CD4-positive, alpha-beta T cell treated with Interleukin-6 at 100 ng/mL for 8 hours (primary cell): ENCODE measurements at places on chromosomes 4 and X.

GRCh38 chr4:153296040-153296823 is 48.3 kb upstream of the MND1 start:
- no peak for DNase-seq

DNA sequence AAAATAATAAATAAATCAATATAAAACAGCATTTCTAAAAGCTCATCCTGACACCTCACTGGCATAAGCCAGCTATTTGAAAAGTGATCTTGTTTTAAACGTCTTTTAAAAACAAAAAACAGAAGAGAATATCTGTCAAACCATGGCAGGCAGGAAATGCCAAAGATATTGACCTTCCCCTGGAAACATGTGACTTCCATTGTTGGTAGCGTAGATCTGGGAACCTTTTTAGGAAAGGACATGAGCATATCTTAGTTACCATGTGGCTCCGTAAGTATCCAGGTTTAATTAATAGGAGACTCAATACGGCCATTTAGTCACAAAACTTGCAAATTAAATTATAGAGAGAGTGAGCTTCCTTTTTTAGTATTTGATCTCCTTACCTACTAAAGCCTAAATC is 83.0 kb upstream of the KLHL4 start:
- no peak for DNase-seq

- peak; percentile 55 for DNase-seq
Measured at GRCh38 chrX:154457491-154458115, 478 bp upstream of the PLXNA3 start.

DNA sequence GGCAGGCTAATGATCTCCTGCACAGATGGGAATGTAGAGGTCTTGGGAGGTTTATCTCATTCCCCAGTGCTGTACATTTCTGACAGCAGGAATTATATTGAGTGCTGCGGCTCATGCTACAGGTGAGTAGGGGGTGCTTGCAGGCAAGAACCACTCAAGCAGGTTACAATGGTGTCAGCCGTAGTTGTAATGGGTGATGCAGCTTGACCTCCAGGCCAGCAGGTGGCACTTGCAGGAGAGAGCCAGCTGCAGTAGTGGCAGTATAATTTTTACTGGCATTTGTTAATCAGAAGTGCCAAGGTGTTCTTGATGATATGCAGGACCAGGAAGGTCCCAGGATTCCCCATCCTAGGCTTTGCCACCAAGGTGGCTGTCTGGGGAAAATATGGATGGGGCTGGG is 759.6 kb upstream of the NDST4 start:
- DNase-seq = no peak

DNA sequence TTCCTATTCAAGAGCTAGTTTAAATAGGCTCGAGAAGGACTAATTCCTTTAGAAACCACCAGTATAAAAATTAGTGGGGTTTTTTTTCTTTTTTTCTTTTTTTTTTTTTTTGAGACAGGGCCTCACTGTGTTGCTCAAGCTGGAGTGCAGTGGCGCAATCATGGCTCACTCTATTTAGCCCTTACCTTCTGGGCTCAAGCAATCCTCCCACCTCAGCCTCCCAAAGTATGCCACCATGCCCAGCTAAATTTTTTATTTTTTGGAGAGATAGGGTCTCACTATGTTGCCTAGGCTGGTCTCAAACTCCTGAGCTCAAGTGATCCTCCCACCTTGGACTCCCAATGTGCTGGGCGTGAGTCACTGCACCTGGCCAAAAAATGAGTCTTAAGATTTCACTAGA is 52.8 kb downstream of the APOO start:
- DNase-seq = no peak

DNA sequence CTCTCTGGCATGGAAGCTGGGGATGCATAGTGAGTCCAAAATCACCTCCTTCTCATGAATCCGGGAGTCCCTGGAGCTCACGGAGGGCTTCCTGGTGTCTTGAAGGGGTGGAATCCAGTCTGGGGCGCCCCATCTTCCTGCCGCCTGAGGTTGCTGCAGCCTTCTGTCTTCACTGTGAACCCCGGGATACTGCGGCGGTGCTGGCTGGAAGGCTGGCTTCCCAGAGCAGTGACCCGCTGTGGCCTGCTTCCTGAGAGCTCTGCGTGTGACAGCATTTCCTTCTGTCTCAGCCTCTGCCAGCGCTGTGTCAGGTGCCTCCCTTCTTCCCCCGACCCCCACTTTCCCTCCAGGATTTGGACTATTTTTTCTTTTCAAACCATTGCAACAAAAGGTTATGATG is 98.8 kb upstream of the STOX2 start:
- DNase-seq = no peak

DNA sequence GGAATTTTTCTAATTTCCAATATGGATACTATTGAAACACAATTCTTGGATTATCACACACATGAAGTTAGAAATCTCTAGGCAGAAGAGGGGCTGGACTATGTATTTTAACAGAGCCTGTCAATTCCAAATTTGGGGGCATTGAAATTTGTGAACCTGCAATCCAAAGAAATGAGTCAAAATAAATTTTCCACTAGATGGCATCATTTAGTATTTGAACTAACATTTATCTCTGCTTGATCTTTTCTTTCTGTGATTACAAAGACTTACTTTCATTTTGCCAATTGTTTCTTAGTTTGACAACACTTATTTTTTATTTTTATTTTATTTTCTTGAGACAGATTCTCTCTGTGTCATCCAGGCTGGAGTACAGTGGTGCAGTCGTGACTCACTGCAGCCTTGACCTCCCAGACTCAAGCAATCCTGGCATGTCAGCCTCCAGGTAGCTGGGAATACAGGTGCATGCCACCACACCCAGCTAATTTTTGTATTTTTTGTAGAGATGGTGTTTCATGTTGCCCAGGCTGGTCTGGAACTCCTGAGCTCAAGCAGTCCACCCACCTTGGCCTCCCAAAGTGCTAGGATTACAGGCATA is 2.7 kb upstream of the PYURF start:
- DNase-seq = no peak

DNA sequence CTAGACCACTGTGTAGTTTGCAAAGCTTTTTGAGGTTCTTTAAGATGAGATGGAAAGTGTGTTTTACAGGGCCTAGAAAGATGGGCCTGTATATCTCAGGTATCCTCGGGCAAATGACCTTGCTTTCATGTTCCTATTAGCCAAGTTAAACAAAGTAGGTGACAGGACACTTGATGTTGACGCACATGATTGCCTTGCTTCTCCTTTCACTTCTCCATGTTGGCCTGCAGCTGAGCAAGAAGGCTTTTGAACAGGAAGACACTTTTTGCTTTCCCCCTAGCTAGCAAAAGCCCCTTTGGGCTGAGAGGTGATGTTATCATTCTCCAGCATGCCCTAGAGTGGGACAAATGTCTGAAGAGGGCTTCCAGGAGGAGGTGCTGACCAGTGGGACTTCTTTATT is 202.1 kb downstream of the GPC3 start:
- DNase-seq = no peak

DNA sequence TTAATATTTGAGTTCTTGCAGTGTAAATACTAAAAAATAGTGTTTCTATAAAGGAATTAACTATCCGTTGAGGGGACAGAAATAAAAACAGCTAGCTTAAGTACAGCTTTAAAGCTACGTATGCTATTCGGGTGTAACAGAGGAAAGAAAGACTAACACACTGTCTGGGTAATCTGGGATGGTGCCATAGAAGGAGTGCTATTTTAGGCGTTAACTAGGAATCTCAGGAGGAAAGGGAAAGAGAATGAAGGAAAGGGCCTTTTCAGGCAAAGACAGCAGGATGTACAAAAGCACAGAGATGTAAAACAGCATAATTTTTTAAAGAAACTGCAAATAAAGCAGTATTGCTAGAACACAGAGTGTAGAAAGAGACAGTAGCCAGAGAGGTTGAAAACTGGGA is 161.8 kb downstream of the RAP1GDS1 start:
- no peak for DNase-seq

GRCh38 chr4:82123934-82124333 is 249.9 kb downstream of the HNRNPD start:
- DNase-seq = peak; percentile 17

GRCh38 chr4:107863850-107864371 is 39.2 kb downstream of the SGMS2 start:
- DNase-seq = no peak

DNA sequence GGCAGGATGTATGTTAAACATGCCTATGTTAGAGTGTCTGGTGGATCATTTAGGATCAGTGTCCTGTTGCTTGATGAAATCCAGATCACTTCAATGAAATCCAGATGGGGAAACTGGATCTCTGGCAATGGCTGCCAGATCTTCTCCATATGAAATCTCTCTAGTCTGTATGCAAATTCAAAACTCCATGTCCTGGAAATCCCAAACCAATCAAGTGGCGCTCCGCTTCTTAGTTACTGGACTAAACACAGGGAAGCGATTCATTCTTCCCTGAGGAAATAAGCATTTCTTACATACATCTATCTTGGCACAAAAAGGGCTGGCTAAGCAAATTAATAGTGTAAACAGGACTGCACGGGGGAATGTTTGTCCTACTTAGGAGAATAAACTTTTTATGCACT is 94.9 kb downstream of the HDAC8 start:
- DNase-seq = no peak

- no peak for DNase-seq
Measured at GRCh38 chrX:155435744-155436112, 22.7 kb downstream of the F8A3 start.

GRCh38 chr4:54840992-54841768 is 183.4 kb downstream of the KIT start:
- no peak for DNase-seq

DNA sequence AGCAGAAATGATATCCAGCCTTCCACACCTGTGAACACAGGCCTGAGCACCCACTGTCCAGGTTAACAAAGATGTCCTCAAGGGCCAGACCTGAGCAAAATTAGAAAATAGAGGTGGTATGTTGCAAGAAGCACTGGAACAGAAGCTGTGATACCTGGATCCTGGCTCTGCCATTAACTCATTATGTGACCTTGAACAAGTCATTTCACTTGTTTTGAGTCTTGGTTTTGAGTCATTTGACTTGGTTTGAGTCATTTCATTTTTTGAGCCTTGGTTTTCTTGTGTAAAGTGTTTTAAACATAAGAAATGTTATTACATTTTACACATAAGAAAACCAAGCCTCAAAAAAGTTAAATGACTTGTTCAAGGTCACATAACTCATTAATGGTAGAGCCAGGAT is 2.9 kb upstream of the NWD2 start:
- no peak for DNase-seq

DNA sequence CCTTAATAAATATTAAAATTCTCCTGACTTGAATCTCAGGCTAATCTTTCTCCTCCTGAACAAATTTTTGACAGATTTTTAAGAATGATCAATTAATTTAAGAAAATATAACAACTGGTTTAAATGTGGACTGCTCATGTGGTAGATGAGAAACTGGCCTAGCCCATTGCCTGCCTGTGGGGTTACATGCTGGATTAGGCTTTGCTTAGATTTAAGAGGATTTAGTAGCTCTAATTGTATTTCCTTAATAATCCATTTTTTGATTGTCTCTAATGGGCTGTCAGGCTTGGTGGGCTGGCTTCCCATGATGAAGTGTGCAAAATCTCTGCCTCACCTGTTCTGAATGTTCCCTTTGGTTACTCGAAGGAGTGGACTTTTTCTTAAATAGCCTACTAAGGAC is 27.8 kb upstream of the LIMCH1 start:
- no peak for DNase-seq

DNA sequence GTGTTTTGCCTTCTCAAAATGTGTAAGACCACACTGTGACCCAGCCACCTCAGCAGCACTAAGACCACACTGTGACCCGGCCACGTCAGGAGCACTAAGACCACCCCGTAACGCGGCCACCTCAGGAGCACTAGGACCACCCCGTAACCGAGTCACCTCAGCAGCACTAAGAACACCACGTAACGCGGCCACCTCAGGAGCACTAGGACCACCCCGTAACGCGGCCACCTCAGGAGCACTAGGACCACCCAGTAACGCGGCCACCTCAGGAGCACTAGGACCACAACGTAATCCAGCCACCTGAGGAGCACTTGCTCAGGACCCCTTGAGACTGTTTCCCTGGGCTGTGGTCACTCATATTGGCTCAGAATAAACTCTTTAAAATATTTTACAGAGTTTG is 71.7 kb downstream of the MTNR1A start:
- DNase-seq = no peak

DNA sequence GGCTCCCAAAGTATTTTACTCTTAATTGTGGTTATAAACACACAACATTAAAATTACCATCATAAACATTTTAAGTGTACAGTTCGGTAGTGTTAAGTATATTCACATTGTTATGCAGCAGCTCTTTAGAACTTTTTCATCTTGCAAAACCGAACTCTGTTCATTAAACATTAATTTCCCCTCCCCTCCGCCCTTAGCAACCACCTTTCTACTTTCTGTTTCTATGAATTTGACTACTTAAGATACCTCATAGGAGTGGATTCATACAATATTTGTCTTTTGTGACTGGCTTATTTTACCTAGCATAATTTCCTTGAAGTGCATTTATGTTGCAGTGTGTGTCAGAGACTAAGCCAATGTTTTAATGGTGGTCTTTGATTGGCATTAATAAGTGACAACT is 32.6 kb downstream of the IL13RA1 start:
- no peak for DNase-seq

DNA sequence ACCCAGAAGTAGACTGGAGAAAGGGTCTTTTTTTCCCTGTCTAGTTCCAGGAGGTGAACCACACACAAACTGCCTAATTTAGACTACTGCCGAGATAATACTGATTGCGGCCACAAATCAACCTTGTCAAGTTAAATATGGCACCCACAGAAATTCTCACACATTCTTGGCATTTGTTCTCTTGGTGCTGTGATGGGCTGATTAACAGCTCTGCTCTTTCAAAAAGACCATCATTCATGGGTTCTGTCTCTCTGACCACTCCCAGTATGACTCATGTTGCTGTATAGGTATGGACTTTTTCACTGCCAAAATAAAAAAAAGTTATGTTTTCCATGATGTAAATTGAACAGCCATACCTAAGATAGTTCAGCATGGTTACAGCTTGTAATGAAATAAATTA is 1003.5 kb upstream of the LCORL start:
- DNase-seq = no peak

GRCh38 chrX:107000013-107000515 is at the start of gene MORC4:
MORC4 (minus strand) TSS chrX:107000212; CDS start chrX:106999969, 243 bp downstream.
- DNase-seq = peak; percentile 68

DNA sequence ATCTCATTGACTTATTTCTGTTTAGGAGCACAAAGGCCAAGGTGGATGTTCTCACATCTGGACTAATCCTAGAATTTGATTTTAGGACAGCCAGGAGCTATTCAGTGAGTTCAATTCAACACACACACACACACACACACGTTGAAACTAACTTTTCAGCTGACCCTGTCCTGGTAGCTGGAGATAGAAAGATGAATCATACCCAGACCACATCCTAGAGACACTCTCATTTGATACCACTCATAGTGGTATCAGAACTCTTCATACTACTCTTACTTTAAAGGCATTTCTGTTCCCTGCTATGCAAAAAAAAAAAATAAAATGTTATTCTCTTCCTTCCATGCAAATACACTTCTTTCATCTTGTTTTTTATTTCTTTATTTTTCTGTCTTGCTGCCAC is 36.7 kb downstream of the KLF8 start:
- DNase-seq = no peak
